NCI-H510A treated with DMSO at 0.1 percent for 48 hours (cell line): ENCODE measurements at places on chromosomes 12 and 14.

GRCh38 chr12:123063535-123063934, 83.1 kb downstream of the ARL6IP4 start:
- DNase-seq, result peak; percentile 23

DNA sequence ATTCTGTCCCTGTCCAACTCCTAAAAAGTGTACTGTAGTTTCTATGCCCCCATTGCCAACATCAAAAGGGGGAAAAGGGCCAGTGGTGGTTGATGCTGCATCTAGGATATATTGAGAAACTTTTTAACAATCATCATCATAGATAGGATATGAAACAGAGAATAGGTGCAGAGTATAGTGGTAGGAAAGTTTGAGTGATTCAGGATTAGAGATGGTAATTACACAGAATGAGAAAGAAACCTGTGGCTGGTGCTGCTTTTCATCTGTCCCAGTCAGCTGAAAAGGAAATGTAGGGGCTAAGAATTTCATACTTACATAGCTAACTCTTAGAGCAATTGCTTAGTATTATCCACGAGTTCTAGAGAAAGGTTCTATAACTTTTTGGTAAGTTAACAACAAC, 67.6 kb downstream of the GTF2A1 start:
- no peak for DNase-seq

GRCh38 chr14:31492759-31493498, 5.1 kb upstream of the GPR33 start:
- no peak for DNase-seq

- DNase-seq, result no peak
Observed at GRCh38 chr14:94115058-94115591, 4.6 kb downstream of the IFI27 start.

DNA sequence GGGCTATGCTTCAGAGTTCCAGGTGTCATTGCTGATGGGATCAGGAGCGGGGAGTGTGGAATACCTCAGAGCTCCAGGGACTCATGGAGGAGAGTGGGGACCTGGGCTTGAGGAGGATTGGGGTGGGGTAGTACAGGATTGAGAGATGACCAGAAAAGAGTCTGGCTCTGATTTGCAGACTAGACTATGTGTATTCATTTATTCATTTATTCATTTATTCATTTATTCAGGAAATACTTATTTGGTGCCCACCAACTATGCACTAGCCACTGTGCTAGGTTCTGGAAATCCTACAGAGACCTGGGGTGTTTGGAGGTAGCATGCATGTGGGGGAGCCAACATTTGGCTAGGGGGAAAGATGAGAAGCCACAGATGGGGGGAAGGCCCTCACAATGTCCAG, 871 bp upstream of the KRT83 start:
- DNase-seq, result no peak

DNA sequence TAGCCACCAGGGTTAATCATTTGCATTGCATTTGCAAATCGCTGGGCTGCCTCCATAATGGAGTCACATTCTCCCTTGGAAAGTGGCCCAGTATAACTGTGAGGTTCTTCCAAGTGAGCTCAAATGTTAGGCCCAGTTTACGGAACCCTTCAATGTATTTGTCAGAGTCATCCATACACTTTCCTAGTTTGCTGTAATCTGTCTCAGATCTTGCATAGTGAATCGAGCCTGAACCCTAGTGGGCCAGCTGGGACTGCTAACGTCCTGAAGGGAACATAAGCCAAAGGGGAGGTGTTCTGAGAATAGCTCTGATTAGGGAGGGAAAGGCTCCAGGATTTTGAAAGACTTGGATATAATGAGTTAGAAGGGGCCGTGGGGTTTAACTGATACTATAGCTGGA, 406.3 kb downstream of the SLC6A15 start:
- DNase-seq, result no peak

DNA sequence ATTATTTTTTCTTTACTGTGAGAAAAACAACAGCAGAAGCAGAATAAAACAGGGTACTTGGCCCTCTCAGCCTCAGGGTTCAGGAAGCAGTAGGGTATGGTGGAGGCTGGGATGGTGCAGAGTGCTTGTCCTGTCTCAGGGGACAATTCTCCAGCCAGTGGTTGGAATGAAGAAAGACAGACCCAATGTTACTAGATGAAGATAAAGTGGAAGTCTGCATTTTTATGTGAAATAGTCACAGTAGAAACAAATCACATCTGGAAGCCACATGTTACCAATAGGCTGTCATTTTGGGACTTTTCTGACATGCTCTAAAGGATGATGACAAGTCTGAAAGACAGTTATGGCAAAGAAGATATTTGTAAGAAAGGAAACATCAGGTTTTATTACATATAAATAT, 32.3 kb downstream of the PROX2 start:
- DNase-seq, result no peak

DNA sequence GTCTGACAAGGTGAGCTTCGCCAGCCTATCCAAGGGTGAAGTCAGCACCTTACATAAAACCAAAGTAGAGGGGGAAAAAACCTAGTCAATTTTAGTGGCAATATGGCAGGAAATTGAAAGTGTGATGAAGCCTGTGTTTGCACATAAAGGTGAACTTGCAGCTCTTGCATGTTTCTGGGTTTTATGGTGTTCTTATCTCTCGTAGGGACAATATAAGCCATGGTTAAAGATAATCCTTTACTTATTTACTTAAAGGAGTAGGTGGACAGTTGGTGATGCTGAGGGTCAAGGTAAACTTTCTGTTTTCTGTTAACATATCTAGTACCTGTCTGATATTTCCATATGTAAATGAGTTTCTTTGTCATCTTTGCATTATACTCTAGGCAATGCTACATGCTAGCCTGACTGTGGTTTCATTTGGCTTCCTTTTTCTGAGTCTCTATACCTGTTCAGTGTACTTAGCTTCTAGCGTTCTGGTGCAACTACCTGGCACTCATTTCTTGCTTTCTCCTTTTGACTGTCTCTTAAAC, 32.8 kb downstream of the CCDC91 start:
- DNase-seq, result no peak

DNA sequence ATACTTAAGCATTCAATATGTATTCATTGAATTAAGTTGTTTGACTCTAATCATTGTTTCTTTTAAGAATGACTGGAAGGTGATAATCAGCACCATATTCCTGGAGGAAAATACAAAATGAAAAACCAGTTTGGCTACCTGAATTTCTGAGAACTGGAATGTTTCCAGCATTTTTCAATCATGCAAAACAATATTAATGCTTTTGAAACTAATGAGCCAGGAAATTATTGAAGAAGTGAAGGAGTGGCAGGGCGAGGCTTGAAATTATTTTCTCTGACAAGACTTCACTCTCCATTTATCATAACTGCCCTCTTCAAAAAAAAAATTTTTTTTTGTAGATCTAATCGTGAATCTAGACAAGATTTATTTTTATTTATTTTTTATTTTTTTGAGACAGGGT, 19.0 kb downstream of the TMEM19 start:
- no peak for DNase-seq

DNA sequence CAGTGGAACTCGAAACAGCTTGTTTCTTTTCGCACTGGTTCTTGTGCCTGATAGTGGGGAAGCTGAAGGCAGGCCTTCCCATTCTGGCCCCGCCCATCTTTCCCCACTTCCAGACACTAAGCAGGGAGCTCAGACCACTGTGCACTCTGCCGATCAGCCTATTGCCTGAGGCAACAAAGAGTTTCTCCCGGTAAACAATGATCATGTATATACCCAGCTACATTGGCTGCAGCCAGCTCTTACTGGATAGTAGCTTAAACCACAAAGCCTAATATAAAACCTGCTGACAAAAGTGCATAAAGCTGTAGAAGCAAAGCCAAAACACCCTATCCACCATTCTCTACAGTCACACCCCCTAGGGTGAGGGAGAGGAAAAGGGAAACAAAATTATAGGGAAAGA, 24.7 kb upstream of the GLIPR1 start:
- DNase-seq, result no peak

DNA sequence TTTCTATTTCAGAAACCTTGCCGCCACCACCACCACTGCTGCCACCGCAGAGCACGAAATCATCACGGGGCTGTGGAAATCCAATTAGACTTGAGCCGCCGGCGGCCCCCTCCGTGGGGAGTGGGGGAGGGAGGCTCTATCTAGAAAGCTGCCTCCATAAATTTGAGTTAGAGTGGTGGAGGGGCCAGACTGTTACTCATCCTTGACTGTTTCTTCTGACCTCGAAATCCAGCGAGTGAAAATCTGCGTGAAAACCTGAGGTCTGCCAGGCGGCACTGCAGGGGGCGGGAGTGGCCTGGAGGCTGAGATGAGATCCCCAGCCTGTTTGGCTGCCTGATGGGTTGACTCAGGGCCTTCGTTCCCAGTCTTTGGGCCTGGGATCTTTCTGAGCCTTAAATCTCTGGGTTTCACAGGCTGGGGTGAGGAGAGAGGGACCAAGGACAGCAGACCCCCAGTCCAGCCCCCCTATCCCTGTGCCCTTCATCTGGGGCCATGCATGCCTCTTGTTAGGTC, 29.9 kb downstream of the TSPAN9 start:
- DNase-seq, result no peak

DNA sequence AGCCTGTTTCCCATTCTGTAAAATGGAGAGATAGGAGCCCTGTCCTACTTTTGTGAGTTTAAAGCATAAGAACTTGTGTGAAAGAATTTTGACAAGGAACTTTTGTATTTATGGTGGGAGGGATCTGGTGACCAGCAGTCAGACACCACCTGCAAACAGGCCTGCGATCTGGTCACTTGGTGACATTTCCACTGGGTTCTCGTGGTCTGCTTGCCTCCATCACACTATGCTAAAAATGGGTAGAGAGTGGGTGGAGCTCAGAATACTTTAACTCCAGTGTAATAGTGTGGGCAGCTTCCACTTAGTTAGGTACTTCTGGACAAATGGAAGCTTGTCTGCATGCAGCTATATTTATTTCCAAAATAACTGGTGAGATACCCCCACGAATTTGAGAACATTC, 26.5 kb upstream of the PLXNC1 start:
- DNase-seq, result no peak

DNA sequence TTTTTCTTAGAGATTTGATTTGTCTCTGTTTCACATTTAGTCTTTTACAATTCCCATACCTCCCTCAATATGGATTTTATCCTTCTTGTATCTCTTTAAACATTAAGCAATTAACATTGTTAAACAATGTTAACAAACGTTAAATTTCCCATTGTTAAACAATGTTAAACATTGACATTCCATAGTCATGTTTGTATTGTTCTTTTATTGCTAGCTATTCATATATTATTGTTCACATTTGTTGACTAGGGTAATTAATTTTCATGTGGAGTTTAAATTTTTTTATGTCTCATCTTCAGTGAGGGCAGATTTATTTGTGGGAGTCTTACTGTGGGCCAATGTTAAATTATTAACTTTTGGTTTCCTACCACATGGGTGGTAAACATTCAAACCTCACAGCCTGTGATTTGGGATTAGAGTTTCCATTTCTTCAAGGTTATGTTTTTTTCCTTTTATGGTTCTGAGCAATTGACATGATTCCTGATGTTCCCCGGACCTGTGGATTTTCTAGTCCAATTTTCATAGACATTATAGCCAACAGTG, 294.3 kb downstream of the ALG10B start:
- no peak for DNase-seq
